ENCODE measurements at places on chromosomes 4 and X.

DNA sequence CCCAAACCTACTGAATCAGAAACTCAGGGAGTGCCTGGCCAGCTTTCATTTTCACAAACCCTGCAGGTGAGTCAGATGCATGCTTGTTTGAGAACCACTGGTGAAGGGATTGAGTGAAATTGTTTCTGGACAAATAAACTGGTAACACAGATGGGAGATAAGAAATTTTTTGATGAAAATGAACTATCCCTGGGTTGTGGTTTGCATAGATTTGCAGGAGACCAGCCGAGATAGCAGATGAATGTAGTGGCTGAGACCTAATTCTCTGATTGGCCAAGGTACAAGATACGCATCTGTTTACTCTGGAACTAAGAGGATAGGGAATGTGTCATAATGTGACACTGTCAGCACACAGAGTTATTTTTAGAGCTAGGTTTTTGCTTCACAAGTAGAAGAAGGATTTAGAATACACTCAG lies 117.8 kb upstream of the NOCT start:
- no peak for DNase-seq

DNA sequence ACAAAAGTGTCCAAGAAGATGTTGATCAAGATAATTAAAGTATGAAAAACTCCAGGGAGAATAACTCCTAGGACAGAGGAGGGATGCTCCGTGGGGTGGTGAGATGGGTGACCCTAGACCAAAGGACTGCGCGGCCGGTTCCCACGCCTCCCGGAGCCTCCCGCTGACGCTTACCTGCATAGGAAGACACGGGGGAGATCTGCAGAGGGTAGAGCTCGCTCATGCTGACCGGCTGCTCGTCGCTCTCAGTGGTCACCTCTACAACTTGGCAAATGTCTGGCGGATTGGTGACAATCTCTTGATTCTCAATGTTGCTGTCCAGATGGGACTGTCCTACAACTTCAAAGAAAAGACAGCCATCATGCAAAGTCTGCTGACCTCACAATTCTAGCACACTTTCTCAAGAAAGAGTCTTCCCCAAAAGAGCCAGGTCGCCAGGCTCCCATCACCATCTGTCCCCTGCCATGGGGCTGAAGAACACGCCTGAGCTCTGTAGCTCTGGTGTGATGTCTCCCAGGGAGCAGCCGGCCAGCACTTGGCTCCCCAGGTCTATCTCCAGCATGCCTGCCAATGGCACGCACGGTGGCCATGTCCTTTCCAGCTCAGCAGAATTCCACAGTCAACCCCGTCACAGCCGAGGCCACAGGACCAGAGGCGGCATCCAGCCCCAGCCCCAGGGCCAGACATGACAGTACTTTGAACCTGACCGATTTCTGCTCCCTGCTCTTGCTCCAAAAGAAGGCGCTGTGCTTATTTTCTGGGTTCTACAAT lies 75.4 kb downstream of the IRF2 start:
- DNase-seq, result no peak

GRCh38 chr4:14513471-14513870 lies 488.8 kb upstream of the CPEB2 start:
- DNase-seq, result no peak

- DNase-seq, result no peak
Measured at GRCh38 chrX:65697915-65698796, 30.7 kb downstream of the MSN start.

GRCh38 chrX:133302775-133303445 lies 84.8 kb upstream of the TFDP3 start:
- DNase-seq, result no peak

DNA sequence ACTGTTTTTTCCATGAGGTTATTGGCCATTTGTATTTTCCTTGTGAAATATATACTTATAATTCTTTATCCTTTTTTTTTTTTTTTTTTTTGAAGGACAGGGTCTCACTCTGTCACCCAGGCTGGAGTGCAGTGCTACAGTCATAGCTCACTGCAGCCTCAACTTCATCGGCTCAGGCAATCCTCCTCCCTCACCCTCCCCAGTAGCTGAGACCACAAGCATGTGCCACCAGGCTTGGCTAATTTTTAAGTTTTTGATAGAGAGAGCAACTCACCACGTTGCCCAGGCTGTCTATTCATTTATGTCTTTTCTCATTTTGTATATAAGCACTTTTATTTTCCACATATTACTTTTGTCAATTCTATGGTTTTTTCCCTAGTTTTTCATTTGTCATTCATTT lies 16.8 kb downstream of the RBPJ start:
- no peak for DNase-seq

DNA sequence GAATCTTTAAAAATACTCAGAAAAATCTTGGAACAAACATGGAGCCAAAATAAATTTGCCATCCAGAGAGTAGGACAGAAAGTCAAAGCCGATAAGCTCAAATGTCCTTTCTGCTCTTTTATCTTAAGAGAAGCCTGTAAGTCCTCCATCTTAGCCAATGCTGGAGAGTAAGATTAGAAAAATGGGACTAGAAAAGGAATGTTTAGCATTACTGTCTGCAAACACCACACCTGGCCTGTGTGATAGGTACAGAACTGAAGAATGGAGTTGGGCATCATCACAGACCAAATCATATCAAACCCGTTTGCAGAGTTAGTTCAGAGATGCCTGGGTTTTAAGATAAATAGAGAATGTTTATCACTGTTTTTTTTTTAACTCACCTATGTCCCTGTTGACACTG lies 10.5 kb upstream of the SLC39A8 start:
- DNase-seq, result no peak

DNA sequence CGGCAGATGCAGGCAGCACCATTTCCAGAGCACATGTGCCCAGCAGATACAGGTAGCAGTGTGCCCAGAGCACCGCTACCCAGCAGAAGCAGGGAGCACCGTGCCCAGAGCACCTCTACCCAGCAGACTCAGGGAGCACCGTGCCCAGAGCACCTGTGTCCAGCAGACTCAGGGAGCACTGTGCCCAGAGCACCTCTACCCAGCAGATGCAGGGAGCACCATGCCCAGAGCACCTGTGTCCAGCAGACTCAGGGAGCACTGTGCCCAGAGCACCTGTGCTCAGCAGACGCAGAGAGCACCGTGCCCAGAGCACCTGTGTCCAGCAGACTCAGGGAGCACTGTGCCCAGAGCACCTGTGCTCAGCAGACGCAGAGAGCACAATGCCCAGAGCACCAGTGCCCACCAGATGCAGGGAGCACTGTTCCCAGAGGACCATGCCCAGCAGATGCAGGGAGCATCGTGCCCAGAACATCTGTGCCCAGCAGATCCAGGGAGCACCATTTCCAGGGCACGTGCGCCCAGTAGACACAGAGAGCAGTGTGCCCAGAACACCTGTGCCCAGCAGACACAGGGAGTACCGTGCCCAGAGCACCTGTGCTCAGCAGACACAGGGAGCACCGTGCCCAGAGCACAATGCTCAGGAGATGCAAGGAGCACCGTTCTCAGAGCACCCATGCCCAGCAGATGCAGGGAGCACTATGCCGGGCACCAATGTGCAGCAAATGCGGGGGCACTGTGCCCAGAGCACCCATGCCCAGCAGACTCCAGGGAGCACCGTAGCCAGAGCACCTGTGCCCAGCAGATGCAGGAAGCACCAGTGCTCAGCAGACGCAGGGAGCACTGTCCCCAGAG lies 236.4 kb downstream of the DHRSX start:
- DNase-seq, result no peak

- no peak for DNase-seq
Measured at GRCh38 chrX:103797691-103798090, 21.1 kb downstream of the PLP1 start.

DNA sequence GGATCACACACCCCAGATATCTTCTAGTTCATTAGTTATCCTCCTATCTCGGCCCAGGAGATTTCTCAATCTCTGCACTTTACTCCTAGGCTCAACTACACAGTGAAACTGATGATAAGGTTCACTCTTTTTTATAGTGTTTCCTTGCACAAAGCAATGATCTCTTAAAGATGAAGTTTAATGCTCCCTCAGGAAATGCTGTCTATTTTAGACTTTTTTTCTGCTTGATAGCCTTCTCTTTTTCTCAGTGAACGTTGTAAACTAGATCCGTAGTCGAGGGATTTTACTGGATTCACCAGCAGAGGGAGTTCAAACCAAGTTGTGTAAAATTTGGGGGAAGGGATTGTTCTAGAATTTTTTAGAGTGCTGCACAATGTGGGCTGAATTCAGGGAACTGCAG lies 269.6 kb downstream of the GBA3 start:
- peak; percentile 2 for DNase-seq

DNA sequence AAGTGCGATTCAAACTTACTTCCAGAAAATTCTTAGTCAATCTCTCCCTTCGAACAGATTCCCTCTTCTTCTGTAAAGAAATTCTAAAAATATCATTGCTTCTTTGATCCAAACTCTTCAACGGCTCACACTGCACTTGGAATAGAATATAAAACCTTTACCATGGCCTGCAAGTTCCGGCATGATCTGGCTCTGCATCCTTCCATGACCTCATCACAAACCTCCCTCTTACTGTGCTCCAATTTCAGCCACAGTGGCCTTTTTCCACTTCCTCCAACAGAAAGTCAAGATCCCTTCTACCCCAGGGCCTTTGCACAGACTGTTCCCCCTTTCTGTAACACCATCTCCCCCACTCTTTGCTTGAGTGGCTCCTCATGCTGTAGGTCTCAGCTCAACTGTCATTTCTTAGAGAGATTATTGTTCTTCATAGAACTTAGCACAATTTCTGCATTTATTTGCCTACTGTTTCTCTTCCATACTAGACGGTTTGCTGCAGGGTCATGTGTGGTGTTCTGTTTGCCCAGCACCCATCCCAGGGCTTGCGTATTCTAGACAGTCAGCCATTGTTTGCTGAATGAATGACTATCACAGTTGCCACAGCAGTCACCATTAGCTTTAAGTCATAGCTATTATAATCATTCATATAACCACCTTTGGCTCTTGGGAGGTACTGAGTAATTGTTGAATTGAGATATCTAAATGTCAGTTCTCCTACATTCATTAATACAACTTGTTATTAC lies 1.9 kb upstream of the STOX2 start:
- no peak for DNase-seq

GRCh38 chr4:77177199-77177598 lies 20.2 kb downstream of the CCNG2 start:
- no peak for DNase-seq

DNA sequence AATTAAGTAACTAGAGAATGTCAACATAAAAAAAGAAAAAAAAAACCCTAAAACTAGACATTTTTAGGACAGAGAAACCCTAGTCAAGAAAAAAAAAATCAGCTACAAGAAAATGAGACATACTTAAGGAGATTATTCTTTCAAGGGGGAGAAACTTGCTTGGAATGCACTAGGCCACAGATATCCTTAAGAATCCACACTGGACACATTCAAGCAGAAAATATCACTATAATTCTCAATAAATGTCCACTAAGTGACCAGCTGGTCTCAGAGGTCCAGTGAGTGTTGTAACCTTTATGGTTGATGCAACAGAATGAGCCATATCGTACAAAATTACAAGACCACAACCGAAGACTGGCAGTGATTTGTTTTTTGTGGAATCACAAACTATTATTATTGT lies 15.6 kb upstream of the IBSP start:
- DNase-seq, result no peak

DNA sequence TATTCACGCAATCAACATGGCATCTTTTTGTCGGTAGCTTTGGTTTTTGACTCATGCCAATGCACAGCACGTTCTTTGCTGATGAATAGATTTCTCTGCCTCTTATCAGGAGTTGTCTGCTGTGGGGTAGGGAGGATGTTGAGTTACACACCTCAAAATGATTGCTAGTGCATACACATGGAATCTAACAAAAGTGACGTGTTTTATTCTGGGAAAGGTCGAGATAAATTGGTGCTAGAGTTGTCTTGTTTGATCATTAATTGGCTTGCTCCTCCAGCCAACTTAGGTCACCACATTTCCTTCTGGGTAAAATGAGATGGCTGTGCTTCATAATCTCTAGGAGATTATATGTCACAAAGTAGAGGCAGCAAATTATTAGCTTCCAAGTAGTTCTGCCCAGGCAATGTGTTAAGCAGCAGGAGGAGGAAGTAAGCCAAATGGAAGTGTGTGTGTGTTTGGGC lies 3.9 kb downstream of the RAB9A start:
- DNase-seq, result no peak

DNA sequence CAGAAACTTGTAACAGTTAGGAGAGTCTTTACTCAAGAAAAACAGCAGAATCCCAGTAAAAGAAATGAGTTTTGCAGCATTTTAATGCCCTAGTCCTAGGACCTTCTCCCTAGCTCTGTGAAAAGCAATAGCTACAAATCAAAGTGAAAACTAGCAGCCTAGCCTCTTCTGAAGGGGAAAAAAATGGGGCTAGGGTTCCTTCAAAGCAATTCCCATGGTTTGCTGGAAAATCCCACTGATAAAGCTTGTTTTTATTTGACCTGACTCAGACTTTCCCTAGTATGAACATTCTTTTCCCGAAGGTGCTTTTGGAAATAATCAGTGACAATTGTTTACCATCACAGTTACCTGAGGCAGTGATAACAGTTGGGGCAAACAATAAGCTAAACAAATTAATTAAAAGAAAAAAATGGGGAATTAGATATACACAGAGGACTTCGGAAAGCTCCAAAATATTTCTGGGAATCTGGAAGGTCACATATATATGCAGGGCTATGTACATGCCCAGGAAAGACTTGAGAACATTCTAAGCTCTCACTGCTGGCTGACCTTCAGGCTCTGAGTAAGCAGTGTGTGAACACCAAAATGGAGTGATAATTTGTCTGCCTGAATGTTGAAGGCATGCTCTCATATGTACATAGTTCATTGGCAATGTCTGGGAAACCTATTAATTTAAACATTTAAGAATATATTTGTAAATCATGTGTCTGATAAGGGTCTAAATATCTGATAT lies 285.9 kb downstream of the KCTD8 start:
- no peak for DNase-seq

DNA sequence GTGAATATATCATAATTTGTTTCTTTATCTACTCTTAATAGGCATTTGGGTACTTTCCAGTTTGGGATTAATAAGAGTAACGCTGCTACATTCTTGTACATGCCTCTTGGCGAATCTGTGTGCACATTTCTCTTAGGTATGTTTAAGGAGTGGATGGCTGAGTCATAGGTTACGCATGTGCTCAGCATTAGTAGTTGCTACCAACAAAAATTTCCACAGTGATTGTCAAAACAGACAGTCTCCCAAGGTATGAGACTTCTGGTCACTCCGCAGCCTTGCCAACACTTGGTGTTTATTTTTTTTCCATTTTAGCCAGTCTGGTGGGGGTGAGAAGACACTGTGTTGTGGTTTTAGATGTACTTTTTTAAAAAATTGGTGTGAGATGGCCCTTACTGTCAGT lies 44.6 kb downstream of the FGFBP1 start:
- DNase-seq, result no peak

- DNase-seq, result no peak
Measured at GRCh38 chrX:87006561-87006960, 511.0 kb upstream of the KLHL4 start.

- no peak for DNase-seq
Measured at GRCh38 chr4:95086551-95086950, 328.8 kb downstream of the BMPR1B start.

- DNase-seq, result no peak
Measured at GRCh38 chr4:78754872-78755271, 21.3 kb upstream of the BMP2K start.

- no peak for DNase-seq
Measured at GRCh38 chr4:95178938-95179337, 369.8 kb downstream of the UNC5C start.

- DNase-seq, result no peak
Measured at GRCh38 chrX:143669395-143669794, 33.5 kb upstream of the SLITRK4 start.
